NCI-H1417 (cell line): ENCODE measurements at places on chromosomes 1 and 21.
A peak's percentile ranks its signal among the peaks of the same experiment; 100 is the strongest.

DNA sequence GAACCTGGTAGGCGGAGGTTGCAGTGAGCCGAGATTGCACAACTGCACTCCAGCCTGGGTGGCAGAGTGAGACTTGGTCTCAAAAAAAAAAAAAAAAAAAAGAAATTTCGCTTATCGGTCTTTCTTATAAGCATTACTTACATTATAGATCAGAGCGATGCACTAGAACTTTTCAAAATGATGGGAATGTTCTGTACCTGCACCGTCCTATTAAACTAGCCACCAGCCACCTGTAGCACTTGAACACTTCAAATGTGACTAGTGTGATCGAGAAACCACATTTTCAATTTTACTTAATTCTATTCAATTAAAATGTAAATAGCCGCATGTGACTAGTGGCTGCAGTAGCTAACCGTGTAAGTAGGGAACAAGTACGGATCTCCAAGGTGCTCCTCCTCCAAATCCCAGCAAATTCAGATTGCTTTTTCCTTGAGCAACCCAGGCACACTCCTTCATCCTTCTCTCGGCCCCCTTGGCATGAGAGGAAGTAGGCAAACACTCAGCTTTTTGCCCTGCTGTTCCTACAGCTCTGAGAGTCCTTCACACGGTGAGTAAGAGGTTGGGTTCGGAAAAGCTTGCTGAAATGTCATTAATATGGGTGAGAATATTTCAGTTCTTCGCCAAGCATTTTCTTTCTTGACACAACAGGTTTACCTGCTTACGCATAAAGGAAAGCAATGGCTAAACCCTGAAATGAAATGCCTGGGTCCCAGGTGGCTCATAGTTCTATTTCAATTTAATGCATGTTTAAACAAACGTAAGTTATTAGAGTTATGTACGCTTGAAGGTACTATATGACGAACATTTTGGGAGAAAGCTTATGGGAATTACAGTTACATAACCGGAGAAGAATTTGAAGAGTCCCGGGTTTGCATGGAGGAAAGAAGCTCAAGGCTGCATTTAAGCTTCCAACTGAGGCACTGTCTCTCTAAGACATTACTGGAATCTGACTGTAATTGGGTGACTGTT, 69.5 kb upstream of the HUNK start:
- DNase-seq = no peak

GRCh38 chr1:205588636-205589035, 43.2 kb downstream of the ELK4 start:
- DNase-seq = peak; percentile 12

- DNase-seq = no peak
Observed at GRCh38 chr1:99646868-99647267, 955 bp downstream of the PALMD start.

- DNase-seq = no peak
Observed at GRCh38 chr1:116564426-116564825, 6.4 kb downstream of the CD58 start.

- no peak for DNase-seq
Observed at GRCh38 chr1:190003376-190003775, 474.3 kb downstream of the BRINP3 start.

DNA sequence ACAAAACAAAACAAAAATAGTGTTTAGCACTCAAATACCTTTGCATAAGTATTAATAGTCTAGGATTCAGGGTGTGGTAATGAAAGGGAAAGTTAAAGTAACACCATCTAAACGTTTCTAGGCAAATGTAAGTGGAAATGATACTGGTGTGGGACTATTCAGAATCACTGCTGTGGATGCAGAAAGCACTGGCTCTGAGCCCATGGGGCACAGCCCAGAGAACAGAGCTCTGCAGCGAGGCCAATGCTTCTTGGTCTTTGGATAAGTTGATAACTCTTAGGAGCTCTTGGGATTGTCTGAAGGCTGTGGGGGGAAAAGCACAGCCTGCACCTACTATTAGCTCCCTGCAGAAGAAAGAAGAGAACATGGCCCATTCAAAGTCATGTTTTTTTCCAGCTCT, 21.4 kb upstream of the DNM3 start:
- DNase-seq = no peak

DNA sequence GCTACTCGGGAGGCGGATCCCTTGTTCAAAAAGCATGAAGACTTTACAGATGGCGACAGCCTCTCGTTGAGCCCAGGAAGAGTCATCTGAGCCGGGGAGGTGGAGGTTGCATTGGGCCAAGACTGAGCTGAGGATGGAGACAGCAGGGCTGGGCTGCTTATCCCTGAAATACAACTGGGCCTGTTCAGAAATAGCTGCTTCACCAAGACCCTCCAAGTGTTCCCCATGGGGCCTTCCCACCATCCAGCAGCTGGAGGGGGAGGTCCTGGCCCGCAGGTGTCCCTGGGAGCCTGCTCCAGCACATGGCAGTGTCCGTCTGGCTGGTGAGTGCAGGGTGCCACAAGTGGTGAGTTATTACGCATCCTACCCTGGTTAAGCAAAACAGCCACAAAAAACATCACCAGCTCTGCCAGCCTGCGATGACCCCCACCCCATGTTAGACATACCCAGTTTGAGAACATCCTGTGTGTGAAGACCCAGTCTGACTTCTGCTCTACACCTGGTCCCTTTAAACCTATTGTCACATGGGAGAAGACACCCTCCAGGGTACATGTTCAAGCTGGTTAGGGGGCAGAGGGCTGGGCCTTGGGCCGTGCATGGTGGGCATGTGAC, 93.1 kb upstream of the TMPRSS2 start:
- no peak for DNase-seq

DNA sequence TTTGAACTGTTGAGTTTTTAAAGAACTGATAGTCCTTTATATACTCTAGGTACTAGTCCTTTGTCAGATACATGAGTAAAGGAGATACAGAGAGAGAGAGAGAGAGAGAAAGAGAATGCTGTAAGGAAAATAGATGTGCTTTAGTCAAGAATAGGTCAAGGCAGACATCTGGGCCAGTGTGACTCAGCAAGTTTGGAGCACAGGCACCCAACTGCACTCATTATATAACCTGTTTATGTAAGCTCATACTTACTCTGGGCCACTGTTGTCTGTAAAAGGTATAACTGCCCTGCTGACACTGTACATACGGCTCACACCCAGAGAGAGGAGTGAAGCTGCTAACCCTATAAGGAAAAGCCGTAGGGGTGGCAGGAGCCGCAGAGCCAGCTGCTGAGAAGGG, 32.2 kb upstream of the AKT3 start:
- DNase-seq = no peak

GRCh38 chr21:45415943-45416611, 11.1 kb downstream of the COL18A1 start:
- DNase-seq = no peak

GRCh38 chr1:15124362-15125100, 29.0 kb upstream of the TMEM51 start:
- DNase-seq = no peak

- DNase-seq = no peak
Observed at GRCh38 chr1:35589516-35590427, 16.7 kb downstream of the TFAP2E start.
